GM20000 (cell line): ENCODE measurements at places on chromosomes 3 and 15.
A peak's percentile ranks its signal among the peaks of the same experiment; 100 is the strongest.

GRCh38 chr3:74351213-74351612, 263.2 kb downstream of the CNTN3 start:
- no peak for DNase-seq

DNA sequence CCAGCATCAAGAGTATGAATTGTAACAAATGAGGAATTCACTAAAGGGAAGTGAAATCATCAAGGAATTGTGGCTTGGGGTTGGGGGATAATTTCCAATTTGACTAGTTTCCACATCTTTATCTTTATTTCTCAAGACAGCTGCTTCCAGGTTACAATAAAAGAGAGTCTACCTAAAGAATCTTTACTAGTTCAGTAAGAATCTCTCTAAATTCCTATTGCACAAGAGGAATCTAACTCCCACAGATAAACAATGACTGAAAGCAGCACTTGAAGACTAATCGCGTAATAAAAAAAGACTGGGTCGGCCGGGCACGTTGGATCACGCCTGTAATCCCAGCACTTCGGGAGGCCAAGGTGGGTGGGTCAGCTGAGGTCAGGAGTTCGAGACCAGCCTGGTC, 194.4 kb downstream of the KBTBD8 start:
- DNase-seq: no peak

- no peak for DNase-seq
Observed at GRCh38 chr3:132247211-132247610, 70.0 kb upstream of the ACP3 start.

DNA sequence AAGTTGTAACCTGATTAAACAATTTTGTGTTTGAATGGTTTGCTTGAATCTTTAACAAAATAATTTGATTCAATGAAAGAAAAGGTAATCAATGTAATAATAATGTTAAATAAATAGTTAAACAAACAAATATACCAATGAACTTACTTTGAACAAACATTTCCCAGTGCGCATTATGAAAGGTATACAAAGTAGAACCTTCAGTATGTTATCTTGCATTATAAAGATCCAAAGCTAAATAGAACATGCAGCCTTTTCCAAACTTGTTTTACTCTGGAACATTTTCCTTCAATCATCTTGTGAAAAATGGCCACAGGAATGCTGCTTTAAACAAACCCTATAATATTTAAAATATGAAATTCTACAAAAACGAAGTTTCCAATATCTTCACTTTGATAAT, 620.0 kb downstream of the NAALADL2 start:
- DNase-seq: no peak

DNA sequence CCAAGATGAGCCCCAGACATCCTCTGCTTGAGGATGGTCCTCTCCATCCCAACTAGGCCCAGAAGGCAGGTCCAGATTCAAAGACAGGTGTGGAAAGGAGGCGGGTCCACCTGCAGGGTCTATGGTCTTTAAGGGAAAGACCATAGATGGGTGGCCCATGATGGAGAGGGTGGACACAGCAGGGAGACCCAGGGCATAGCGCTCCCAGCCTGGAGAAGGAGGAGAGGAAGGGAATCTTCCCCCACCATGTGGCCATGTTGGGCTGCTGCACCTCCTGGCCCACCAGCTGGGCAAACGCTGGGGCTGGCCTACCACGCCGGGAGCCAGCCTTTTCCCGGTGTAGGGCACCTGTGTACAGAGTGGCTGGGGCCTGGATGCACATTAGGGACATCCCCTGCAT, 265.2 kb upstream of the TLE3 start:
- peak; percentile 53 for DNase-seq

DNA sequence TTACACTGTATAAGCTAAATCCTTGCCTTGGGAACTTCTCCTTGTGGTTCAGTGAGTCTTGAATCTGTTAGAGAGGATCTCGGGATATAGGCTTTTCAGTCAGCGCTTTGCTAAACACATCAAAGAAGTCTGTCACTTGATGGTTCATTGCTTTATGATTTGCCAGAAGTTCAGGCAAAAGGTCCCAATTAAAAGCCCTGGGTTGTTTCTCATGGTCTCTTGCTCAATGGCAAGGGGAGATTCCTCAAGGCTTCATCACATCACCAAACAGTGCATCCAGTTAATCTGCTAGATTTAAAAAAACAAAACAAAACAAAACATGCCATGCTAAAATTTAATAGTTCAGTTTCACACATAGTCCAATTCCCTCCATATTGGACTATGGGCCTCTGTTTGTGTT, 114.8 kb downstream of the FILIP1L start:
- DNase-seq: no peak

GRCh38 chr3:65893631-65894030, 145.1 kb downstream of the MAGI1 start:
- DNase-seq: no peak

DNA sequence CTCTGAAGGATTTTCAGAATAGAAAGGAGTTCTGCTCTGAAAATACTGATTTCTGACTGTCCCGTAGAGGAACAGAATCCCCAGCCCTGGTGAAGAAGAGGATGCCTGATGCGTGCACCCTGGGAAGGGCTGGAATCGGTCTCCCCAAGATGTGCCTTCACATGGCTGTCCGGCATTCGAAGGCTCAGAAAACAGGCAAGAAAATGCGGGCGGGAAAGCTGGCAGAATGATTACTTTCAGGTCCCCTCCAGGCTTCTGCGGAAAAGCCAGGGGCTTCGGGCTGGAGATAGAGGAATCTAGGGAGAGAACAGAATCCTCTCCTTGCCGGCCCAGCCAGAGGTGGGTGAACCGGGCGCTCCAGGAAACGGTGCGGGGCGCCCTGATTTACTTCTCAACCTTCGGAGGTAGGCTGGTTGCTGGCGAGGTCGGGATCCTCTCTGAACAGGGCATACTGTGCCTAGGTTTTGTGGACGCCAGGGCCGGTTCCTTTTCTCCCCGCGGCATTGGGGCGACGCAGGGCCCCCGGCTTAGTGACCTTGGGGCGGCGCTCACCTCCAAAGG, 2.5 kb downstream of the FOXL2NB start:
- DNase-seq: no peak

- DNase-seq: no peak
Observed at GRCh38 chr3:172905451-172905850, 154.9 kb downstream of the ECT2 start.

- DNase-seq: peak; percentile 25
Observed at GRCh38 chr15:79849789-79850188, 47.0 kb downstream of the MTHFS start.

GRCh38 chr3:129184396-129184657, 631 bp upstream of the CNBP start:
- DNase-seq: no peak

- DNase-seq: no peak
Observed at GRCh38 chr15:67086637-67086914, 21.2 kb downstream of the SMAD3 start.

- no peak for DNase-seq
Observed at GRCh38 chr3:169022457-169022856, 641.1 kb downstream of the MECOM start.

DNA sequence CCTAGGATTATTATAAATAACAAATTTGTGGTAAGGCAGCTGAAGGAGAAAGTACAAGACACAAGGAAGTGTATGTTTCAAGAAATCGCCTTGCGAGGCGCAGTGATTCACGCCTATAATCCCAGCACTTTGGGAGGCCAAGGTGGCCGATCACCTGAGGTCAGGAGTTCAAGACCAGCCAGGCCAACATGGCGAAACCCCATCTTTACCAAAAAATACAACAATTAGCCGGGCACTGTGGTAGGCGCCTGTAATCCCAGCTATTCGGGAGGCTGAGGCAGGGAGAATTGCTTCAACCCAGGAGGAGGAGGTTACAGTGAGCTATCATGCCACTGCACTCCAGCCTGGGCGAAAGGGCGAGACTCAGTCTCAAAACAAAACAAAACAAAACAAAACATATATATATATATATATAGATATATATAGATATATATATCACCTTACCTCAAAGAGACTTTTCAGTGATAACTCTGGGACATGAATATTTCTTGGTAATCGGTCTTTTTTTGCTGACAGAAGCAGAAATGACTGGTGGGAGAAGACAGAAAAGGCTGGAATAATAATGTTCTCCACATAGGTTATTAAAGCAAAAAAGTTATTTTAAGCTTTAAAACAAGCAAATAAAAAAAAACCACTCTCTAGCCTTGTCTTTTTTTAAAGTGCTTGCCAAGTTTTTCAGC, 52.3 kb downstream of the TRANK1 start:
- no peak for DNase-seq

DNA sequence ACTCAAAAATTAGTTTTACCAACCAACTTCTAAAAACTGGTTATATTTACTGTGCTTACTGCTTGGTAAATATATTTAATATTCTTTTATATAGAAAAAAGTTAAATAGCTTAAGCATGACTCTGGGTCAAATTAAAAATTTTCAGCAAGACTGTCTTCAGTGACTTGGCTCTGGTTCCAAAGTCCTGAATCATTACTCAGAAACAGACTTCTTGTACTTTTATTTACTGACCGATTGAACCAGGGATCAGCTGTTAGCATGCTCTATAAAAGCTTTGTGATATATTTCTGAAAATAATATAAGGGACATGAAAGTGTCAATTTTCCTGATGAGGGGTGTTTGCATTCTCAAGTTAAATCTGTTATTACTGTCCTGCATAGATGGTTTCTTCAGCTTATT, 164.3 kb downstream of the MCTP2 start:
- DNase-seq: no peak

DNA sequence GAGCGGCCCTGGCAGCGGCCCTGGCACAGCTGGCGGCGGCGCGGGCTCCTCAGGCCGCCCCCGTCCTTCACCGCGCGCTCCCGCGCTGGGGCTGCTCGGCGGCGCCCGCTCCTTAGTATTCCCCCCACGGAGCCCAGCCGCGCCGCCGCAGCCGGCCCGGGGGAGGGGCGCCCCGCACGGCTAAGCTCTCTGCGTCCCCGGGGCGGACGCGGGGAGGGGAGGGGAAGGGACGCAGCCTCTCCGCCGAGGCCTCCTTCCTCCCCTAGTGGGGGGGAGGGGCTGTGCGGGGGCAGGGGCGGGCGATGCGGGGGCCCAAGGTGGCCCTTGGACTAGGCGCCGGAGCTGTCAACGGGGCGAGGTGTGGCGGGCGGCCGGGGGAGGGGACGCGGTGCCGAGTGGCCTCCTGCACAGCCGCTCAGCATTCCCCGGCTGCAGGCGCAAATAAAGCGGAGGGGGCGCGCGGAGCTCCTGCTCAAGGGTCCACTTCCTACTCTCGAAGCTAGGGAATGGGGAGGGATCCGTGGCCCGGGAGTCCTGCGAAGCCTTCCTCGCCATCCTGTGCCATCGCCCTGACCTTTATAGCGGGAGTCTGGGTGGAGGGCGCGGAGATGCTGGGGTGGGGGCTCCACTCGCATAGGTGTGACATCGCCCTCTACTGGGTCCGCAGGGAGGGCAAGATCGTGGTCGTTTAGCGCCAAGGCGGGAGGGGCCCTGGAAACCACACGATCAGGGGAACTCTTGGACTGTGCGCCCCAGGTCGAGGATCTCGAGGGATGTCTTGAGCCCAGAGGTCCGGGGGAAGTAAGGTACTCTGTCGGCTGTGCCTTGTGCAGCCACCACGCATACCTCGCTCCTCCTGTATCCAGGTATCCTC, 22.2 kb downstream of the EPHB3 start:
- no peak for DNase-seq

DNA sequence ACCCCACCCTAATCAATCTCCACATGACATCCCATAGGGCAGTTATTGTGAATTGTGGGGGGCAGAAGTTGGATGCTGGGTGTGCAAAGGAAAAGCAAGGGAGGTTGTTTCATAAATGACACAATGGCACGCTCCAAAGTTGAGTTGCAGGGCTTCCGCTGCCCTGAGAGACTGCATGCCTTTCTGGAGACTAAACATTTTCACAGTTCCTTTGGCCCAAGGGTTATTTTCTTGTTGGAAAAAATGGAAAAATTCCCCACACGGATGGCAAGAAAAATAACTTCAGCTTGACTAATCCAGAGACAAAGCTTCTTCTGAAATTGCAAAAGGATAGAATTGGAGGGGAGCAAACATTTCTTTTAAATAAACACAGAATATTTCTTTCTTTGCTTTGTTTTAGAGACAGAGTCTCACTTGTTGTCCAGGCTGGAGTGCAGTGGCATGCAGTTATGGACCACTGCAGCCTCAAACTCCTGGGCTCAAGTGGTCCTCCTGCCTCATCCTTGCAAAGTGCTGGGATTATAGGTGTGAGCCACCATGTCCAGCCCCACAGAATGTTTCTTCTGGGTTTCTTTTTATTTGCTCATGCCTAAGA, 19.1 kb upstream of the TPM1 start:
- no peak for DNase-seq

- DNase-seq: no peak
Observed at GRCh38 chr3:34995796-34996430, 643.4 kb upstream of the ARPP21 start.

DNA sequence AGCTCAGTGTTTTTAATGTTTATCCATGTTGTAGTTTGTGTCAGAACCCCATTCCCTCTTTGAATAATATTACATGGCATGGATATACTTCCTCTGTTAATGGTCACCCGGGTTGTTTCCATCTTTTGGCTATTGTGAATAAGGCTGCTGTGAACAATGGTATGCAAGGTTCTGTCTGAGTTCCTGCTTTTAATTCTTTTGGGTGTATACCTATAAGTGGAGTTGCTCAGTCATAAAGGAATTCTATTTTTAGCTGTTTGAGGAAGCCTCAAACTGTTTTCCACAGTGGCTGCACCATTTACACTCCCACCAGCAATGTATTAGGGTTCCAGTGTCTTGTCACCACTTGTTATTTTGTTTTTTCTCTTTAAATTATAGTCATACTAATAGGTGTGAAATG, 99.6 kb downstream of the SLC25A26 start:
- DNase-seq: no peak

GRCh38 chr15:90001683-90002427, 731 bp downstream of the ZNF710 start:
- peak; percentile 93 for DNase-seq

DNA sequence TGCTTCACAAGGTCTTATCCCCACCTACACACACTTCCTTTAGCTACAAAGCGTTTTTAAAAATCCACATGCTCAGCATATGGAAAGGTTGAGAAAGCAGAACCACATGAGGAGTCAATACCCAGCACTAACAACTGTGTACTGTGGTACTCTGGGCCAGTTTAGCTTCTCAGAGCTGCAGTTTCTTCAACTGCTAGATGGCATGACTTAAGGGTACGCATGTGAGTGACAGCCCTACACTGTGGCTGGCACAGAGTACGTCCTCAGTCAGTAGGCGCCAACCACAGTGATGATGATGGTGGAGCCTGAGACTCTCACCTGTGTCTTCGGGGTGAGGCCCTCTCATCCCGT, 17.4 kb downstream of the CCDC12 start:
- DNase-seq: no peak

- no peak for DNase-seq
Observed at GRCh38 chr15:49649987-49650386, 29.1 kb downstream of the DTWD1 start.

DNA sequence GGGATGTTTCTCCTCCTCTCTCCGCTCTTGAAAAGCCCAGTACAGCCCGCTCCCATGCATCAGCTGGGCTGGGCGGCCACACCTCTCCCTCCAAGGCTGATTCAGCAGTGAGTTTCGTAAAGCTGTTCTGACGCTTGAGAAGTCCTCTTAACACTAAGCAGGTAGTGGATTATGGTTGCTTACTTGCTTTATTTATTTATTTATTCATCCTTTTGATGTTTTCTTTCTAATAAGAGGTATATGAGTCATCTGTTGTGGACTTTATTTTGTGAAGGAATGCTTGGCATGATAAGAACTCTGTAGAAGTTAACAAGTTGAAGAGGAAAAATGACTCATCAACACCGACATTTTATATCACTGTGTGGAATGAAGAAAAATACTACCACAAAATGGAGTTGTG, 285.0 kb downstream of the SQOR start:
- DNase-seq: no peak
